Cardiac septum (tissue), 1 donor: ENCODE measurements at places on chromosomes 5 and 9. TPM values are rescaled to one million over a fixed set of nuclear protein-coding genes. Genes with fewer than 3 reads are reported as not detected.

- DNase-seq, result no peak
Observed at GRCh38 chr5:163434401-163434866, 3.0 kb upstream of the CCNG1 start.

DNA sequence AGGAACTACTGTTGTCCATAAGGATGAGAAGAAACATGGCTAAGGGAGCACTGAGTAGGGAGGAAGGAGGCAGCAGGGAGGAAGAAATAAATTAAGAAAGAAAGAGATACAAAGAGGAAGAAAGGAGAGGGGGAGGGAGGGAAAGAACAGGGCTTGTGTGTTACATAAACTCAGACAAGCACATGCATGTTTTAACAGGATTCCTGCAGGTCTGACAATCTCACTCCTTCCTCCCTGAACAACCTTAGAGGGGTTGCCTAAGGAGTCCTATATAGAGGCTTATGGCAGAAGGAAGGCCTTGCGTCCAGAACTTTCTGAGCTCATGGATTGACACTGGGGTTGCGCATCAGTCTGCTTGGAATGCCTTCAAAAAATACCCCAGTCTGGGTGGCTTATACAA, 4.2 kb upstream of the KCNIP1 start:
- no peak for DNase-seq

DNA sequence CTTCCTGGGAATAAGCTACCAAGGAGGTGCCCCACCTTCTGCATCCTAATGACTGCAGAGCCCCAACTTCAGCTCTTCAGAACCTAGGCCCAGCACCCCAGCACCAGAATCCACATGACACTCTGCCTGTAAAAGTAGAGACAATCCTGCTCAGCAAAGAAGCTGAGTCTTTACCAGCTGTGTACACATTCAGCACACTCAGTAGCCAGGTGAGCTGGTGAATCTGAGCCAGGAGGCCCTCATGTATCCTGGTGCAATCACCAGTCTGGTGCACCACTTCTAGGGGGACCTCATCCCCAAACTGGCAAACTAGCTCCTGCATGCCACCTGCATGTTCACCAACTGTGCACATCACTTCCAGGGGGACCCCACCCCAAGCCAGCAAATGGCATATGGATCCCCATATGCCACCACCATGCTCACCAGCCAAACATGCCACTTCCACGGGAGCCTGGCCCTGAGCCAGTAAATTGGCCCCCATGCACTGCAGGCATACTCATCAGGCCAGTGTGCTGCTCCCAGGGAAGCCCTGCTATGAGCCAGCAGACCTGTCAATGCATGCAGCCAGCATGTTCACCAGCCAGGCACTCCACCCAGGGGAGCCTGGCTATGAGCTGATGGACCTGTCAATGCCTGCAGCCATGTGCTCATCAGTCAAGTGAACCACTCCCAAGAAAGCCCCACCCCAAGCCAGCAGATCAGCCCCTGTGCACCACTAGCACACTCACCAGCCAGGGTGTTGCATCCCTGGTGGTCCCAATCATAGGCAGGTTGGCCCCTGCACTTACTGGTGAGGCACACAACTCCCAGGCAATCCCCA, 15.6 kb upstream of the BTNL9 start:
- no peak for DNase-seq

- DNase-seq, result peak; percentile 59
Observed at GRCh38 chr5:134590992-134591659, 41.5 kb downstream of the SAR1B start.

DNA sequence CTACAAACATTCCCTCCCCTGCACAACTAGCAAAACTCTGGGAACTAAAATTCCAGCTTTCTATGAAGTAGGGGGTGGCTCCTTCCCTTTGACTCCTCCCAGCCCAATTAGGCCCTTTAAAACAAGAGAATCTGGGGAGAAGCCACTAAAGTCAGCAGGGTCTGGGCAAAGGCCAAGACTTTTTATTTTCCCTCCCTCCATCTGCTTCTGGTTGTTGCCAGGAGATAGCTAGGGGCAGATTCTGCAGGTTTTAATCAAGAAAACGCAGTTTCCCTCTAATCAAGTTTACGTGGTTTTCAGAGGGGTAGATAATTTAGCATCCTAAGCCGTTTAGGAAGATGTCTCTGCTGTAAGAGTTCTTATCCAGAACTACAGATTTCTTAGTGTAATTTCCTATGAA, 114.5 kb upstream of the CDH6 start:
- no peak for DNase-seq

GRCh38 chr5:102760815-102761214, 5.7 kb downstream of the PAM start:
- no peak for DNase-seq

- no peak for DNase-seq
Observed at GRCh38 chr5:33423018-33423630, 17.6 kb upstream of the TARS1 start.

DNA sequence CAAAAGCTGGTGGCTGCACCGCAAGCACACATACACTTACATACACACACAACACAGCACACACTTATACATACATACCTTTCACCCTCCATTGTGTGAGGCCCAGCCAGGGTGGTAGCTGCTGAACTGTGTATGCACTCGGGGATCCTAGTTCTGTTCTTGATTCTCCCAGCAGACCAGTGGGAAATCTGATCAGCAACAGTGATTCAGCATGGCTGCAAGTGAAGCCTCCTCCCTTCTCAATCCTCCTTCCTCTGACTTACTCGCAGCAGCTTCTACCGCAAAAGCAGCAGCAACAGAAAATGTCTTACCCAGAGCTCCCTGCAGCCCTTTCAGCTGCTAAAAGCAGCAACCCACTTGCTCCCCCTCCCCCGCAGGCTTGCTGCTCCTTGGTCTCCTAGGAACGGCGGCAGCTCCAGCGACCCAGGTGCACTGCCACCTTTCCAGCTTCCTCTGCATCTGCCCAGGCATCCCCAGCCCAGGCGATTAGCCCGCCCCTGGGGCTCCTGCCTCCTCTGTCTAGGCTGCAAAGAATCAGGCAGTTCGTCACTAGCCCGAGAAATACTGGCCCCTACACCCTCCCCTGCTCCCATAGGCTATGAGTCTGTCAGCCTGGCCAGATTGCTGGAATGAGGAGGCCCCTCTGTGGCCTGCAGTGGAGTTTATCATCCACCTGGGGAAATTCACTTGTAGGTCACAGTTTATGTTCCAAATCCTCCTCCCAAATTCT, at the start of gene KLHL3:
TSS of gene KLHL3 (minus strand) at position 535 of the 730 bp plus-strand sequence. CDS start at position 92, 443 bp downstream.
- DNase-seq, result peak; percentile 75

DNA sequence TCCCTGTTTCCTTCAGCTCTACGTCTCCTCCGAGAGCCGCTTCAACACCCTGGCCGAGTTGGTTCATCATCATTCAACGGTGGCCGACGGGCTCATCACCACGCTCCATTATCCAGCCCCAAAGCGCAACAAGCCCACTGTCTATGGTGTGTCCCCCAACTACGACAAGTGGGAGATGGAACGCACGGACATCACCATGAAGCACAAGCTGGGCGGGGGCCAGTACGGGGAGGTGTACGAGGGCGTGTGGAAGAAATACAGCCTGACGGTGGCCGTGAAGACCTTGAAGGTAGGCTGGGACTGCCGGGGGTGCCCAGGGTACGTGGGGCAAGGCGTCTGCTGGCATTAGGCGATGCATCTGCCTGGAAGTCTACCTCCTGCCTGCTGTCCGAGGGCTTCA, 27.7 kb downstream of the ABL1 start:
- DNase-seq, result no peak

GRCh38 chr9:95450171-95451064, 66.4 kb downstream of the PTCH1 start:
- no peak for DNase-seq

GRCh38 chr5:62309107-62309506, 3.1 kb downstream of the KIF2A start:
- no peak for DNase-seq

Gene ANKRD18B
- 2.0 TPM for total RNA-seq

- no peak for DNase-seq
Observed at GRCh38 chr5:16180789-16181082, 1.1 kb upstream of the MARCHF11 start.

Gene PALM2AKAP2
- 165 TPM for total RNA-seq

Gene LHFPL2
- total RNA-seq, result 7.9 TPM

Gene RHOBTB3
- 79.0 TPM for total RNA-seq

Gene PRR7
- 5.1 TPM for total RNA-seq

DNA sequence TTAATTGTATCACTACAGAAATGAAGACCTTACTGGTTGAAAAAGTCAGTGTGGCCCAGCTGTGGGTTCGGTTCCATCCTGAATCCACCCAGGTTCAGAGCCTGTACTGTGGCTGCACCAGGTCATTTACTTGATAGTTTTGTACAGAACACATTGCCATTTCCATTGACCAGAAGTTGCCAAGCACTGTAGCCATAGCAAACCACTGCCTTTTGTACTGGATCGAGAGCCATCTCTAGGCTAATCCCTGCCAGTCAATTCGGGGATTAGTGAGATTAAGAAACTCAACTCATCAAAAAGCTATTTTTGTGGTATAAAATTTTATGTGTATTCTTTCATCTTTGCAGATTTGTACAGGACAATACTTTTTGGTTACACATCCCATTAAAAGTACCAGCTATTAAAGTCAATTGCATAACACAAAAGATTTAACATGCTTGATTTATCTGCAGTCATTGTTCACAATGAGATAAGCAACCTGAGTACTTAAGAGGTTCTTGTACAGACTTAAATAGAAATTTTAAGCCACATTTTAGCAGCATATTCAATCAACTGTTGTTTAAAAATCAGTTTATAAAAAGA, 108.5 kb upstream of the OTULINL start:
- no peak for DNase-seq
